Testis (tissue), 5 donors: ENCODE measurements at places on chromosomes 7 and 10. TPM values are rescaled to one million over a fixed set of nuclear protein-coding genes. Genes with fewer than 3 reads are reported as not detected.
A peak's percentile ranks its signal among the peaks of the same experiment; 100 is the strongest.

GRCh38 chr10:24680647-24681524 is 42.8 kb downstream of the ARHGAP21 start:
- no peaks in the 10 kb centered on the region for H3K27me3 ChIP-seq
- no peak overlapping the region for H3K27ac ChIP-seq
- H3K4me1 ChIP-seq: peaks cover 6% of the 10 kb centered on the region
- DNase-seq: no peak
- H3K36me3 ChIP-seq: no peaks in the 10 kb centered on the region
- no peak overlapping the region for H3K4me3 ChIP-seq

GRCh38 chr10:110868981-110869380 is 2.7 kb upstream of the PDCD4 start:
- peaks cover 58% of the 10 kb centered on the region for H3K4me1 ChIP-seq
- peak overlapping the region; percentile 77 for H3K27ac ChIP-seq
- no peaks in the 10 kb centered on the region for H3K36me3 ChIP-seq

DNA sequence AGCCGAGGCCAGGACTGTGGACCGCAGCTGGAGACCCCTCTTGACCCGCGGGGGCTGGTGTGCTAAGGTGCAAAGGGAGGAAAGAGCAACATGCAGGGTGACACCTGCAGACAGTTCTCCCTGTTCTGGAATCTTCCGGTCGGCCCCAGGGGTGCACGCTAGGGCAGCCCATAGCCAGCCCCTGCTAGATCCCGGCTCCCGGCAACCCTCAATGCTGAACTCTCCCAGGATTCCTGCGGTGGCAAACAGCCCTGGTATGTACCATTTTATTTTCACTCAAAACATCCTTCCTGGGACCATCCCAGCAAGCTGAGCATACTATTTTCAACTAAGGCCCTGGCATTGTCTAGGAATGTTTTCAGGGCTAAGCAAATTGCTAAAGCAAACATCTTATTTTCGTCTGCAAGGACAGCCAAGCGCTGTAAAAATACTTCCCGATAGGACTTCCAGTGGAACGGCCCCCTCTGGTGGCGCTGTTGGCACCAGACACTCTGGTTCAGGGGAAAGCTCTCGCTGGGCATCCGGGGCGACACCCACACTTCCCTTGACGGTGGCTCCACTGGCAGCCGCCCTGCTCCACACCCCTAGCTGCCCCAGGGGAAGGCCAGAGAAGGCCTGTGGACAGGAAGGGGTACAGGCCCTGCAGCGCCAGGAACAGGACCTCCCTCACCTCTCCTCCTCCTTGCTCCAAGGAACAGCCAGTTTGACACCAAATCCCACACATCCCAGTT is 99.4 kb downstream of the CTBP2 start:
- no peak overlapping the region for H3K4me3 ChIP-seq
- DNase-seq: peak; percentile 89
- no peaks in the 10 kb centered on the region for H3K27me3 ChIP-seq
- no peaks in the 10 kb centered on the region for H3K36me3 ChIP-seq
- H3K4me1 ChIP-seq: peaks cover 81% of the 10 kb centered on the region

GRCh38 chr10:63723741-63724140 is 202.5 kb downstream of the REEP3 start:
- no peaks in the 10 kb centered on the region for H3K36me3 ChIP-seq
- no peak overlapping the region for H3K27ac ChIP-seq
- no peak for DNase-seq

GRCh38 chr7:28922624-28923331 is 35.4 kb downstream of the TRIL start:
- H3K4me1 ChIP-seq: peaks cover 4% of the 10 kb centered on the region
- peak; percentile 87 for DNase-seq
- no peak overlapping the region for H3K27ac ChIP-seq

DNA sequence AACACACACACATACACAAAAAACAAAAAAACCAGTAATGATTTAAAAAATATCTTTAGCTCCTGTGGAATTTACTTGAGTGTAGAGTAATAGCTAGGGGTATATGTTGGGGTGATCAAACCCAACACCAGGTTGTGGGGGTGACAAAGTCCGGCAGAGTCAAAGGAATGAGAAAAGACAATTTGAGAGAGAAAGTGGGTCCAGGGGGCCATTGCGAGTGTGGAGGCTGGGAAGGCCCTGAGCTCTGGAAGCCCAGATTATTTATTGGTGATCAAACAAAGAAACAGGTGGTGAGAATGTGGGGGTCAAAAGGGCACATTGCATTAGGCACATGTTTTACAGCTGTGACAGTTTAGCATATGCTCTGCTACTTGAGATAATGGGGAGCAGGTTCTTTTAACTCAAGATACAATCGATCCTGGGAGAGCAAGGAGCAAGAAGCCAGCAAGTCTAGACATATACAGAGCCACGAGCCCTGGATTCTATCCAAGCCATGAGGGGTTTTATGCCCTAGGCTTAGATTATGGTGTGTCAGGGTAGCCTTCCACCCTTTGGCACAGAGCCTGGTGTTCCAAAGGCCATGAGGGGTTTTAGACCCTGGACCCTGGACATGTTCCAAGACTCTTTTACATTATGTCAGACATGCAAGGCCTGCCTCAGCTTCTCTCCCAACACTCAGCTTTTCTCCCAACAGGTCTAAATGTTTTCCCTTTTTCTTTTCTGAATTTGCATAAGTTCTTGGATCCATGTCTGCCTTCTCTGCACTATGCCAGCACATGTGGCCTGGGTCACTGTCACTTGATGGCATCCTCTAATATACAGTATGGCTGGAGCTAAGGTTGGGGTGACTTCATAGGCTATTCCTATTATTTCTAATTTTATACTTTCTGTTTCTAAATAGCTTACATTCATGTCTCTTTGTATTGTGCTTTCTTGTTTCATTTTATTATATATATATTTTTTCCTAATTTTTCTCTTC is 48.6 kb upstream of the MKI67 start:
- no peaks in the 10 kb centered on the region for H3K36me3 ChIP-seq
- H3K4me3 ChIP-seq: no peak overlapping the region

- H3K27ac ChIP-seq: no peak overlapping the region
- no peak for DNase-seq
- no peaks in the 10 kb centered on the region for H3K27me3 ChIP-seq
- H3K36me3 ChIP-seq: no peaks in the 10 kb centered on the region
Observed at GRCh38 chr7:73570521-73570920, 7.9 kb downstream of the TBL2 start.

DNA sequence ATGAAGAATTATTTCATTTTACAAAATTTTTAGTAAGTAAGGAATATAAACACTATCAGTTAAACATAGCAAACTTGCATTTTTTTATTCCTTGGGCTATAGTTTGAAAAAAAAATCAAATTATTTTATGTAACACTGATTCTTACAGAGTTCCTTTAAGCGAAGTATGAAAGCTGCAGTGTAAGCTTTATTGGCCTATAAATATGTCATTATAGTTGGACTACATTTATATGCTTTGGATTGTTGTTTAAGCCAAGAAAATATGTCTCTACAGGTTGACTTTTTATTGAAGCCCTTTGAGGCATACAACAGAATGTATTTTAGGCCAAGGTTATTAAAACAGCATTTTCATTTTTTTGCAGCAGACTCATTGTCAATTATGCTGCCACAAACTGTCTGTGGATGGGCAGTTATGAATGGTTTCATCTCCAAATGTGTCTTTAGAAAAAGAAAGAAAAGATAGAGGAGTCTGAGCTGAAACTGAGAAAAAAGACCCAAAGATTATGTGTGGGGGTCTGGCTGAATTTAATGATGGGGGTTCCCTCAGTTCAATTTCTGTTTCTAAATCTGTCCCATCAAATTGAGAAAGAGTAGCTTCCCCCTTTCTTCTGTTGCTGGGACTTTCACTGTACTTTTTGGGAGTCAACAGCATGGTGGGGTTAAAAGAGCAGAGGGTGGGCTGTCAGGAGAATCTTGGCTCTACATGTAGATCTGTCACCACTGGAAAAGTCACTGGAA is 43.1 kb downstream of the ARID5B start:
- no peak for DNase-seq
- H3K27me3 ChIP-seq: no peaks in the 10 kb centered on the region
- H3K4me3 ChIP-seq: no peak overlapping the region
- H3K27ac ChIP-seq: peak overlapping the region; percentile 84
- H3K4me1 ChIP-seq: peaks cover 3% of the 10 kb centered on the region

DNA sequence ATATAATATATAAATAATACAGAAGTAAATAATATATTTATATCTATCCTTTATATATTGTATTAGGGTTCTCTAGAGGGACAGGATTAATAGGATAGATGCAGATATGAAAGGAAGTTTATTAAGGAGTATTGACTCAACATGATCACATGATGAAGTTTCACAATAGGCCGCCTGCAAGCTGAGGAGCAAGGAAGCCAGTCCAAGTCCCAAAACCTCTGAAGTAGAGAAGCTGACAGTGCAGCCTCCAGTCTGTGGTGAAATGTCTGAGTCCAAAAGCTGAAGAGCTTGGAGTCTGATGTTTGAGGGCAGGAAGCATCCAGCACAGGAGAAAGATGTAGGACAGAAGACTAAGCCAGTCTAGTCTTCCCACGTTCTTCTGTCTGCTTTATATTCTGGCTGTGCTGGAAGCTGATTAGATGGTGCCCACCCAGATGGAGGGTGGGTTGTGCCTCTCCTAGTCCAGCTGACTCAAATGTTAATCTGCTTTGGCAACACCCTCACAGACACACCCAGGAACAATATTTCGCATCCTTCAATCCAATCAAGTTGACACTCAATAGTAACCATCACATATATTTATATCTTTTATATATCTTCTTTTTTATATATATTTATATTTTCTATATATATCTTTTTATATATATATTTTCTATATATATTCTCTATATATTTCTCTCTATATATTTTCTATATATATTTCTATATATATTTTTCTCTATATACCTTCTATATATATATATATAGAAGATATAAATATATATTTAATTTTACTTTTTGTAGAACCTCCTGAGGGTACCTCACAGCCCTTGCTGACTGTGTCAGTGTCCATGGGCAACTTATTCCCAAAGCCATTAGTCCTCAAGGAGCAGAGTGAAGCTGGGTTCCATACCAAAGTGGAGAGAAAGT is 24.6 kb upstream of the AKR1B10 start:
- H3K27me3 ChIP-seq: no peaks in the 10 kb centered on the region
- DNase-seq: peak; percentile 41
- no peaks in the 10 kb centered on the region for H3K36me3 ChIP-seq
- H3K4me3 ChIP-seq: no peak overlapping the region
- H3K27ac ChIP-seq: no peak overlapping the region

GRCh38 chr10:26939962-26940354 is 79.2 kb upstream of the ABI1 start:
- H3K4me1 ChIP-seq: no peaks in the 10 kb centered on the region
- no peak overlapping the region for H3K27ac ChIP-seq
- H3K36me3 ChIP-seq: no peaks in the 10 kb centered on the region
- no peak overlapping the region for H3K4me3 ChIP-seq
- H3K27me3 ChIP-seq: no peaks in the 10 kb centered on the region
- DNase-seq: no peak

DNA sequence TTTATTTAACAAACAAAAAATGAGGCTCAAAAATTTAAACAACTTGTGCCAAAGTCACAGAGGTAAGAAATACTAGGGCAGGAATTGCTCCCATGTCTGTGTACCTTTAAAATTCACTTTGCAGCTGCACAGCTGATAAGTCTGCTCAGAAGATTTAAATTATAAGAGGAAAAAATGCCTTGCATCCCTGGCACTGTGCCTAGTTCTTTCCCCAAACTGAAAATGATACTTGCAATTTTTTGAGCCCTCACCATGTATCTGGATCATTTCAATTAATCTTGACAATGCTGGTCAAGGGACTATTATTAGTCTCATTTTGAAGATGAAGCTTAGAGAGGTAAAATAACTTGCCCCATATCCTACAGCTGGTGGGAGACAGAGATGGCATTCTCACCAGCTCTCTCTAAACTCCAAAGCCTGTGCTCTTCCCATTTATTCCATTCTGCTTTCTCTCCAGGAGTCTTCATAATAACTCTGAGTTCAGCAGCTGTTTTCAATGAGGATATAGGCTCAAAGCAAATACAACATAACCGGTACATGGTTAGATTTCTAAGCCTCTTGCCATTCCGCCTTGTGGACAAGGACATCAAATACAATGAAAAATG is 350.5 kb upstream of the LRRTM3 start:
- no peaks in the 10 kb centered on the region for H3K27me3 ChIP-seq
- no peak for DNase-seq
- no peak overlapping the region for H3K27ac ChIP-seq
- H3K36me3 ChIP-seq: no peaks in the 10 kb centered on the region
- no peaks in the 10 kb centered on the region for H3K4me1 ChIP-seq
- no peak overlapping the region for H3K4me3 ChIP-seq

The GRM3 gene
- total RNA-seq: 0.47 TPM

The STEAP2 gene
- total RNA-seq: 4.5 TPM

The SPDYE8 gene
- 1.4 TPM for total RNA-seq

The GTF2IRD1 gene
- total RNA-seq: 24.7 TPM
